ENCODE measurements at places on chromosomes 13 and 19. TPM values are rescaled to one million over a fixed set of nuclear protein-coding genes. Genes with fewer than 3 reads are reported as not detected.
A peak's percentile ranks its signal among the peaks of the same experiment; 100 is the strongest.

Gene MARCHF2
- total RNA-seq: 222 TPM

Gene RNF17
- total RNA-seq: not detected

Gene TNNI3
- 3,822 TPM for total RNA-seq

Gene TEKTIP1
- total RNA-seq: not detected

Gene ERICH4
- total RNA-seq: not detected

Gene RGCC
- total RNA-seq: 94.8 TPM

Gene TOMM40
- total RNA-seq: 39.0 TPM

Gene KCNJ14
- 0.26 TPM for total RNA-seq

Gene FAM216B
- 23.5 TPM for total RNA-seq

Gene PCP2
- total RNA-seq: not detected

Gene FFAR3
- total RNA-seq: not detected

DNA sequence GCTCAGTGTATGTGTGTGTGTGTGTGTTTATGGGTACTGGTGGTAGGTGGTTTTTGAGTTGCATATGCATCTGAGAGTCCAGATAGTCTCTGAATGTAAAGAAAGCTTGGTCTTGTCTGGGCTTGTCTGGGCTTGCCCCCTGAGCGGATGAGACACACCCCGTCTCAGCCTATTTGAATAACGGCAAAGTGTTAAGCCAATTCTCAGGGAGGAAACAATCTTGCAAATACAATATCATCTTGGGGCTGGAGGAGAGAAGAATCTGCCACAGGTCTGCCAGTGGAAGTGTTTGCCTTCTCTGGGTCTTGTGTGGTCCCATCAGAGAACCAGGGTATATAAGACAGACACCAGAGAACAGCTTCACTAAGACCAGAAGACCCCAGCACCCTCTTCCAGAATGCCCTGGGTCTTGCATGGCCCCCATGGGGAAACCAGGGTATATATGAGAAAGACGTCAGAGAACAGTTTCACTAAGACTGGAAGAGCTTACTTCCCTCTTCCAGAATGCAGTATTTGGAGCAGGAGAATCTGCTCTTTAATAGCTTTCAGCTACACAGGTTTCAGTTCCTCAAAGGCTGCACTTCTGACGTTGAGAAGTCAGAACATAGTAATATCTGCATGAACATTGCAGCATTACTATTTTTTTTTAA lies 13.3 kb downstream of the CD70 start:
- H3K27ac ChIP-seq: no peak overlapping the region
- H3K4me1 ChIP-seq: no peaks in the 10 kb centered on the region
- no peak for DNase-seq

DNA sequence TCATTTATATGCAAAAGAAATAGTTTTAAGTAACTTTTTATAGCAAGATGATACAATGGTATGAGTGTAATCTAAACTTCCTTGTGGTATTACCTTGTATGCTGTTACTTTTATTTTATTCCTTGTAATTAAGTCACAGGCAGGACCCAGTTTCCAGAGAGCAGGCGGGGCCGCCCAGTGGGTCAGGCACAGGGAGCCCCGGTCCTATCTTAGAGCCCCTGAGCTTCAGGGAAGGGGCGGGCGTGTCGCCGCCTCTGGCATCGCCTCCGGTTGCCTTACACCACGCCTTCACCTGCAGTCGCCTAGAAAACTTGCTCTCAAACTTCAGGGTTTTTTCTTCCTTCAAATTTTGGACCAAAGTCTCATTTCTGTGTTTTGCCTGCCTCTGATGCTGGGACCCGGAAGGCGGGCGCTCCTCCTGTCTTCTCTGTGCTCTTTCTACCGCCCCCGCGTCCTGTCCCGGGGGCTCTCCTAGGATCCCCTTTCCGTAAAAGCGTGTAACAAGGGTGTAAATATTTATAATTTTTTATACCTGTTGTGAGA lies 10.2 kb downstream of the PLPPR3 start:
- H3K27me3 ChIP-seq: no peaks in the 10 kb centered on the region
- H3K4me1 ChIP-seq: no peaks in the 10 kb centered on the region
- DNase-seq: no peak
- peaks cover 65% of the 10 kb centered on the region for H3K36me3 ChIP-seq
- no peak overlapping the region for H3K4me3 ChIP-seq
- no peak overlapping the region for H3K27ac ChIP-seq

DNA sequence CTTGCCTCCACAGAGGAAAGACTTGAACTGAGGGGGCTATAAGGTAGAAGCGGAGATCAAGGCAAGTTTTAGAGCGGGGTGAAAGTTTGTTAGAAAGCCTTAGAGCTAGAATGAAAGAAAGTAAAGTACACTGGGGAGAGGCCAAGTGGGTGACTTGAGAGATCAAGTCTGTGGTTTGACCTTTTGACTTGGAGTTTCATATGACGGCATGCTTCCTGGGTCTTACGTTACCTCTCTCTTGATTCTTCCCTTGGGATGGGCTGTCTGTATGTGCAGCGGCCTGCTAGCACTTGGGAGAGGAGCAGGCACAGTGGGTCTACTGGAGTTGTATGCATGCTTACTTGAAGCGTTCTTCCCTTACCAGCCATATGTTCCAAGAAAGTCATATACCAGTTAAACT lies 1768.5 kb downstream of the PCDH9 start:
- no peak for DNase-seq
- no peaks in the 10 kb centered on the region for H3K4me1 ChIP-seq
- no peak overlapping the region for H3K4me3 ChIP-seq

GRCh38 chr13:110463156-110463555 lies 98.4 kb downstream of the RAB20 start:
- H3K4me1 ChIP-seq: no peaks in the 10 kb centered on the region
- no peak overlapping the region for H3K27ac ChIP-seq
- peaks cover 94% of the 10 kb centered on the region for H3K36me3 ChIP-seq
- H3K4me3 ChIP-seq: no peak overlapping the region
- no peak for DNase-seq

DNA sequence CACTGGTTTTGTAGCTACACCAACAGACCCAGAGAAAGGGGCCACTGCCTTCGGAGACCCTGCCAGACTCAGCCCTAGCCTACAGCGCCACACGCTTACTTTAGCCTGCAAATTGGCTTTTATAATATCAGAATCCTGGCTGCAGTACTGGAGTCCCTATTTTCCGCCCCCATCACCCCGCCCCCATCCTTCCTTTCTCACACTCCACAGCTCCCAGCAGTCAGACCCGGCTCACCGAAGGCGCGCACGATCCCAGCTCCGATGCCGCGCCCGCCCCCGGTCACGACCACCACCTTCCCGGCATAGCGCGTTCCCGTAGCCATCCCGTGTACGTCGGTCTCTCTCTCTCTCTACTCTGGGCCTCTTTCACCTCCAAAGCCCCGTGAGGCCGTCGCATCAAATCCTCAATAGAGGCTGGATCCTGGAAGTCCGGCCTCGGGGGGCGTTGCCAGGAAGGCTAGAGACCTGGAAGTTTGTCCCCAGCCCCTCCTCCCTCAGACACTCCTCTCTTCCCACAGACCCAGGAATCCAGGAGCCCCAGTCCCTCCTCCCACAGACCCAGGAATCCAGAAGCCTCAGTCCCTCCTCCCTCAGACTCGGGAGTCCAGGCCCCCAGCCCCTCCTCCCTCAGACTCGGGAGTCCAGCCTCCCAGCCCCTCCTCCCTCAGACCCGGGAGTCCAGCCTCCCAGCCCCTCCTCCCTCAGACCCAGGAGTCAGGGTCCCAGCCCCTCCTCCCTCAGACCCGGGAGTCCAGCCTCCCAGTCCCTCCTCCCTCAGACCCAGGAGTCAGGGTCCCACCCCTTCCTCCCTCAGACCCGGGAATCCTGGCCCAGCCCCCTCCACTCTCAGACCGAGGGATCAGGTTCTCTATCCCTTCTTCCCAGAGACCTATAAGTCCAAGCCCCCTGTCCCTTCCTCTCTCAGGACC lies at the start of gene HSD17B14:
Gene HSD17B14 (minus strand): TSS at position 403 of the 929 bp plus-strand sequence. CDS start 80 bp downstream, at position 323.
- H3K4me3 ChIP-seq: peak within 1 kb of the TSS; percentile 22
- H3K27me3 ChIP-seq: no peaks in the 10 kb centered on the region
- H3K27ac ChIP-seq: peak within 1 kb of the TSS; percentile 49

GRCh38 chr19:49997709-49998108 lies 27.5 kb downstream of the VRK3 start:
- no peak overlapping the region for H3K27ac ChIP-seq
- no peaks in the 10 kb centered on the region for H3K27me3 ChIP-seq
- H3K36me3 ChIP-seq: peaks cover 76% of the 10 kb centered on the region

DNA sequence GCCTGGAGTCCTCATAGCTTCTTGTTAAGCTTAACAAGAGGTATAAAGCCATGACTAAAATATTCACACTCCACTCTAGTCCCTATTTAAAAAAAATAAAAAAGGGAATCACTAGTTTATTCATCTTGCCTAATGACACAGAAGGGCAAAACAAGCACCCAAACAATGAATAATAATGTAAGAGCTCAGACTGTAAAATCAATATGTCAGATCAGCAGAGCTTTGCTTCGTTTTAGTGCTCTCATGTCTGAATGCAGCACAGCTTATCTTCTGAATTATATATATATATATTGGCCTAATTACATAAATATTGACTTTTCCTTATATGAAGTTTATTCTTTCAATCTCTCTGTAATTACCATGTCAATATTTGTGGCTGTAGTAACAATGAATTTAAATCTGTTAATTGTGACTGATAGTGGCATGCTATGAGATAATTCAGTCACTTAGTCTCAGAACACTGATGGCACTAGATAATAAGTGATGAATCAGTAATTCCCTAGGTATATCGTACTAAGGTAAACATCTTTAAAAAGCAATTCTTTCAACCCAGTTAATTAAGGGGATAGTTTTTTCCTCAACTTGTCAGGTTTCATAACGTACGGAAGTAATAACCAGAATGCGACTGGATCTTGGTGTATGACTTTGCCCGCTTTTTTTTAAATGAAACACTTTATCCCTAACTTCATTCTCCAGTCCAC lies 361.9 kb upstream of the GPC6 start:
- no peaks in the 10 kb centered on the region for H3K36me3 ChIP-seq
- no peak for DNase-seq
- H3K27me3 ChIP-seq: no peaks in the 10 kb centered on the region
- H3K4me1 ChIP-seq: no peaks in the 10 kb centered on the region
- no peak overlapping the region for H3K27ac ChIP-seq

GRCh38 chr19:49438261-49438660 lies 3.1 kb downstream of the SLC17A7 start:
- no peaks in the 10 kb centered on the region for H3K4me1 ChIP-seq
- peaks cover 8% of the 10 kb centered on the region for H3K27me3 ChIP-seq
- no peak overlapping the region for H3K27ac ChIP-seq
- no peaks in the 10 kb centered on the region for H3K36me3 ChIP-seq
- no peak overlapping the region for H3K4me3 ChIP-seq

- DNase-seq: no peak
- no peak overlapping the region for H3K4me3 ChIP-seq
- no peaks in the 10 kb centered on the region for H3K36me3 ChIP-seq
- H3K27ac ChIP-seq: no peak overlapping the region
Observed at GRCh38 chr13:21583478-21583877, 20.5 kb downstream of the MICU2 start.

DNA sequence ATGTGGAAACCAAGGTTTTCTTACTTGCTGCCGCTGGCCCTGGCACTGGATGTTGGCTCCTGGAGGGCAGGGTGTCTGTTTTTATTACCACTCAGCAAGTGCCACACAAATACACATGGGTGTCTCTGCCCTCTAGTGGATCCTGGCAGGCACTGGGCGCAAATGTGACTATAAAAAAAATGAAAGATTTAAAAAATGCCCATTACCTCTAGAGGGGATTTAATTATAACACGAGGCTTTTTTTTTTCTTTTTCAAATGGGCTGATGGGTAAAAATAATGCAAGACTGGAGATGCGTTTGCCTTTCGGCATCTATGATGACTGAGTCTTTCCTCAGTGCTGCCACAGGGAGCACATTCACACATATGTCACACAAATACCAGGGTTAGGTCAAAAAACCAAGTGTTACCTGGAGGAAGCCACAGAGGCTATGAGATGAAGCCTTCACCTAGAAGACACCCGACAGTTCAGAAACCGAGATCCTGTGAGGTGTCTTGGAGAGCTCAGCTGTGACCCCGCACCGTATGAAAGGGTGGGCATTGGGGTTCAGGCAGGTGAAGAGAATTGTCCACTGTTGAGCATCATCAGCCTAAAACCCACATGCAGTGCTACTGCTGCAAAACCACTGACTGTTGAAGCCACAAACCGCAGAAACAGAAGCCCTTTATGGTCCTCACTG lies 25.7 kb downstream of the CHAMP1 start:
- DNase-seq: no peak
- H3K27ac ChIP-seq: no peak overlapping the region
- no peak overlapping the region for H3K4me3 ChIP-seq
- H3K36me3 ChIP-seq: no peaks in the 10 kb centered on the region
- H3K27me3 ChIP-seq: no peaks in the 10 kb centered on the region

GRCh38 chr13:32178763-32179162 lies 136.4 kb downstream of the ZAR1L start:
- no peaks in the 10 kb centered on the region for H3K4me1 ChIP-seq
- peaks cover 29% of the 10 kb centered on the region for H3K36me3 ChIP-seq
- no peak for DNase-seq
- H3K27me3 ChIP-seq: no peaks in the 10 kb centered on the region
- H3K4me3 ChIP-seq: no peak overlapping the region

DNA sequence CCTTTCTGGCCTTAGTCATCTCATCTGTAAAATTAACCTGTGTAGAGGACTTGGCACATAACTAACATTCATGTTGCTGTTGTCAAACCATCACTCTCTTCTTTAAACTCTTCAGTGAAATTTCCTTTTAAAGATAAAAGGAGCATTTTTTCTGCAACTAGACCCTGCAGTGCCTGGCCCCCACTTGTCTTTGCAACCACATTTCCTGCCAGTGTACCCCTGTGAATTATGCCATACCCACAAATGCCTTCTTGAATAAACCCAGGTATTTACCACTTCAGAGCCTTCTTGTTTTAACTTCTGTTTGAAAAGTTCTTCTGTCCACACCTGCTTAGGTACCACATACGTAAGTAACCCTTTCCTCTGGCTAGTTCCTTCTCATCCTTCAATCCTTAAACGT lies 118.8 kb downstream of the CDK8 start:
- H3K4me3 ChIP-seq: no peak overlapping the region
- no peaks in the 10 kb centered on the region for H3K4me1 ChIP-seq
- H3K36me3 ChIP-seq: no peaks in the 10 kb centered on the region
- H3K27me3 ChIP-seq: no peaks in the 10 kb centered on the region

DNA sequence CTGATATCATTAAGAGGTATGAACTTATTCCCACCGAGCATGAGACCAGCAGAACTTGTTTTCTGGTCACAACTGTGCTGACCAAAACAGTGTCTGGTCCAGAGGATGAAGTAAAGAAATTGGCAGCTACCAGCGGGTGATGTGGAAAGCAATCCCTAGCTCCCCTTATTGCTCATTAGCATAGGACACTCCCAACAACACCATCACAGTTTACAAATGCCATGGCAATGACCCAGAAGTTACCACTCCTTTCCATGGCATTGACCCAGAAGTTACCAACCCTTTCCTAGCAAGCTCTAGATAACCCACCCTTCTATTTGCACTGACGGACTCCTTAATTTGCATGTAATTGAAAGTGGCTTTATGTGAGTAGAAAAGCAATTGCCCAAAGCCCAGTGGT lies 1856.1 kb downstream of the OLFM4 start:
- H3K36me3 ChIP-seq: no peaks in the 10 kb centered on the region
- H3K4me1 ChIP-seq: no peaks in the 10 kb centered on the region
- H3K27me3 ChIP-seq: no peaks in the 10 kb centered on the region
- DNase-seq: no peak
- no peak overlapping the region for H3K27ac ChIP-seq
- no peak overlapping the region for H3K4me3 ChIP-seq

- H3K27me3 ChIP-seq: no peaks in the 10 kb centered on the region
- H3K36me3 ChIP-seq: no peaks in the 10 kb centered on the region
- DNase-seq: no peak
Observed at GRCh38 chr13:105597573-105597972, 937.9 kb downstream of the EFNB2 start.

- H3K27me3 ChIP-seq: no peaks in the 10 kb centered on the region
- no peaks in the 10 kb centered on the region for H3K4me1 ChIP-seq
- no peak for DNase-seq
- H3K27ac ChIP-seq: no peak overlapping the region
- no peaks in the 10 kb centered on the region for H3K36me3 ChIP-seq
- H3K4me3 ChIP-seq: no peak overlapping the region
Observed at GRCh38 chr13:61255040-61255796, 160.4 kb downstream of the PCDH20 start.

Data from right atrium auricular region (tissue), 2 donors.